ENCODE measurements at places on chromosomes 2 and 18.

GRCh38 chr18:59867337-59868104 is 32.3 kb upstream of the PMAIP1 start:
- DNase-seq = no peak

GRCh38 chr2:28499282-28499681 is 3.4 kb downstream of the PLB1 start:
- no peak for DNase-seq

GRCh38 chr2:240340361-240340761 is 95.1 kb upstream of the GPC1 start:
- DNase-seq = no peak

- peak; percentile 59 for DNase-seq
These were observed 22.7 kb downstream of the TMEM87B start for GRCh38 chr2:112077814-112078213.

DNA sequence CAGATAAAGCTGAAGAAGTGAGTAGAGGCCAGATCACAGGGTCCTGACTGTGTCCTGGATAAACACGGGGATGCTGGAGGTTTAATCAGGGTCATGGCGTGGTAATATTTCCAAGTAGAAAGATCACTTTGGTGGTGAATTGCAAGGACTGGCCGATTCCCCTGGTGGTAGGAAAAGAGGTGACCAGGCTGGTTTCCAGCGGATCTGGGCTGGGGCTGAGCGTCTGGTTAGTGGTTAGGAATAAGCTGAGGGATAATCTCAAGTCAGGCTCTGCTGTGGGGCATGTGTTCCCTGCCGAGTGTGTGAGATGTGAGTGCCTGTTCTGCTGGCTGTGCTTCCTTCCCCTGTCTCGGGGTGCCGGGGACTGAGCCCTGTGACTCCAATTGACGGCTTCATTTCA is 484.0 kb downstream of the TSN start:
- DNase-seq = no peak

- DNase-seq = no peak
These were observed 91.4 kb upstream of the BCL2L11 start for GRCh38 chr2:111029181-111029927.

DNA sequence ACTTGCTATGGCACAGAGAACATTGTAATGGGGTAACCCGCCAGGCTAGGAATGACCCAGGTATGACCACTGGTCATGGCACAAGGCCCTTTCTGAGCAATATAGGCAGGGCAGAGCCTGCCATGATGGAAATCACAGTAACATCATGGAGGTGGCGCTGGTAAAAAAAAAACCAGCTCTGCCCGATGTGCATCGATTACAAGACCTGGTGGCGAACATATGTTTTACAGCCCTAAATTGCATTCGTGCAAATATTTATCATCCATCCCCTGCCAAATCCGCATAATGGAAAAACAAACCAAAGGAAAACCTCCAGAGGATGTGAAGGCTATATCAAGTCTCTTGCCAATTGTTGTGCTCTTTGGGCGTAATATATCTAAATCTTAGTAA is 60.6 kb downstream of the SEMA4F start:
- DNase-seq = no peak

DNA sequence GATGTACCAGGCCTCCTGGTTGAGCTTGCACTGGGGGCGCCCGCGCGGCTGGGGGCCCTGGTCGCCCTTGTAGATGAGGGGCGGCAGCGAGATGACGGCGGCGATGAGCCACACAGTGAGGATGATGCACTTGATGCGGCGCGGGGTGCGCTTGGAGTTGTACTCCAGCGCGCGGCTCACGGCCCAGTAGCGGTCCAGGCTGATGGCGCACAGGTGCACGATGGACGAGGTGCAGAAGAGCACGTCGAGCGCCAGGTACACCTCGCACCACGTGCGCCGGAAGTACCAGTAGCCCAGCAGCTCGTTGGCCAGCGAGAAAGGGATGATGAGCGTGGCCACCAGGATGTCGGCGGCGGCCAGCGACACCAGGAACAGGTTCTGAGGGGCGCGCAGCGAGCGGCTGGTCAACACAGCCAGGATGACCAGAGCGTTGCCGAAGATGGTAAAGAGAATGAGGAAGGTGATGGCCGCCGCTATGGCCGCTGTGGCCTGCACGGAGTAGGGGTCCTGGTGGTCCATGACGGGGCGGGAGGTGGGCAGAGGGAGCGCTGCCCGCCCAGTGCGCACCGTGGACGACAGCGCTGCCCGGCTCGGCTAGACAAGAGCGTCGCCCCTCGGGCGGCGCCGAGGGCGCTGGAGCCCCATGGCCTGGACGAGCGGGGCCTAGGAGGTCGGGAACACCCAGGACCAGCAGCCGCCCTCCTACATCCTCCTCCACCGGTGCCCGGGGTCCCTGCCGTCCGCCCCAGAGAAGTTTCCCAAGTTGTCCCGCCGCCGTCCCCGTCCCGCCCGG is 544 bp downstream of the ADRA2B start:
- DNase-seq = no peak

GRCh38 chr2:102321941-102322719 is 10.8 kb downstream of the IL1RL1 start:
- DNase-seq = peak; percentile 68

DNA sequence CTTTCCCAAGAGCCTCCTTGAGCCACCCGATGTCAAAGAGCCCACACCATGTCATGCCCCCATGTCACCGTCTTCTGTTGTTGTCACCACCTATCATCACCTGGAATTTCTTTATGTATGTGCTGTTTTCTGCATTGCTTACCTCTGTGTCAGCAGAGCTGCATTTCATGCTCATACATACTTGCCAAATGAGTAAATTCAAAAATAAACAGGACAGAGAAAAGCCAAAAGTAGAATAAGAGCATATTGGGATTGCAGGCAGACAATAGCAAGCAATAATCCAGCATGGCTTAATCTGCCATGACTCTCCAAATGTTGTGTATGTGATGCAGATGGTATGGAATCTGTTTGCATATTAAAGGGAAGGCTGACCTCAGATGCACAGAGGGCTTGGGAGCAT is 15.3 kb upstream of the RGPD4 start:
- DNase-seq = no peak

DNA sequence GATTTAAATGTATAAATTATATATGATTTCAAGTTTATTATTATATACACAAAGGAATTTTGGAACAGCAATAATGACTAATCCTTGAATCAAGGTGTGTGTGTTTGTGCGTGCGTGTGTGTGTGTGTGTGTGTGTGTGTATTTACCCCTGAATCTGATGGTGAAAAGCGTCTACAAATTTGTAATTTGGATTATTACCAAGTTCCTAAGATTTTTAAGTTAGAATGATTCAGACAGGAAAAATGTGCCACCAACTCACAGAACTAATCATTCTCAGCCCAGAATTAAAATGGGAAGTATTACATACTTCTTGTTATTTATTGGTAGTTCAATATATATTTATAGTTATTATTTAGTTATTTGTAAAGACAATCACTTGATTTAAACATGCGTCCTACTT is 12.3 kb downstream of the CALCRL start:
- no peak for DNase-seq

DNA sequence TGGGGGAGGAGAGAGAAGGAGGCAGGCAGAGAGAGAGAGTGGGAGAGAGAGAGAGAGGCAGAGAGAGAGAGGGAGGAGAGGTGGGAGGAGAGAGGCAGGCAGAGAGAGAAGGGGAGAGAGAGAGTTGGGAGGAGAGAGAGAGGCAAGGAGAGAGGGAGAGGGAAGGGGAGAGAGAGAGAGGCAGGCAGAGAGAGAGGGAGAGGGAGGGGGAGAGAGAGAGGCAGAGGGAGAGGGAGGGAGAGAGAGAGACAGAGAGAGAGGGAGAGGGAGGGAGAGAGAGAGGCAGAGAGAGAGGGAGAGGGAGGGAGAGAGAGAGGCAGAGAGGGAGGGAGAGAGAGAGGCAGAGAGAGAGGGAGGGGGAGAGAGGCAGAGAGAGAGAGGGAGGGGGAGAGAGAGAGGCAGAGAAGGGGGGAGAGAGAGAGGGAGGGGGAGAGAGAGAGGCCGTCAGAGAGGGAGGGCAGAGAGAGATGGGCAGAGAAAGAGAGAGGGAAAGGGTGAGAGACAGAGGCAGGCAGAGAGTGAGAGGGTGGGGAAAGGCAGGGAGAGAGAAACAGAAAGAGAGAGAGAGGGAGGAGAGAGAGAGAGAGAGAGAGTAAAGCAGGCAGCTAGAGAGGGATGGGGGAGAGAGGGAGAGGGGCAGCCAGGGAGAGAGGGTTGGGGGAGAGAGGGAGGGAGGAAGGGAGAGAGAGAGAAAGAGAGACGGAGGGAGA is 122.2 kb upstream of the PXDN start:
- DNase-seq = no peak

DNA sequence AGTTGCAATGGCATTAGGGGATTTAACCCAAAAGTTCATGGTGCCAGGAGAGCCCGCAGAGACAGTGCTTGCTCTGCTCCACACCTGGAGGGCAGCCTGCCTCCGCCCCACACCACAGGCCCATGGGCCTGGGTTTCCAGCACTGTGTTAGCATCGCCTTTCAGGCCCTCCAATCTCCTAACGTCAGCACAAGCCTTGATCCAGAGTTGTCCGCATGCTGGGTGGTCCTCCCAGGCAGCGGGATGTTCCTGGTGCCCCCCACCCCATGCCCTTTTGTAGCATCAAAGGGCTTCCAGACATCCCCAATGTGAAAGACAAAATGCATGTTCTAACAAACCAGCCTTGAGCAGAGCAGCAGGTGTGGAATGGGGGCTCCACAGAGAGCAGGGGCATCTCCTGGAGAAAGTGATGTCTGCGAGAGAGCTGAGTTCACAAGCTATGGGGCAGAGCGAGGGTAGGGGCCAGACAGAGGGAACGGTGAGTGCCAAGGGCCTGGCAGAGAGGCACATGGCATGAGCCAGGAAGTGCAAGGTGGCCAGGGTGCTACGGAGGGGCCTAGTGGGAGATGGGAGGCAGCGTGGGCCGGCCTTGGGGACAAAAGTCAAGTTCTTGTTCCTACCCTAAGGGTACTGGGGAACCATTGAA is 119.2 kb downstream of the CYP26B1 start:
- no peak for DNase-seq

- DNase-seq = no peak
These were observed 530.7 kb downstream of the CBLN2 start for GRCh38 chr18:72013427-72013850.

GRCh38 chr2:157192445-157193423 is 64.8 kb upstream of the GALNT5 start:
- DNase-seq = no peak

GRCh38 chr18:57942493-57942892 is 101.5 kb upstream of the NEDD4L start:
- DNase-seq = no peak

- no peak for DNase-seq
These were observed 187.7 kb downstream of the SMAD7 start for GRCh38 chr18:48762836-48763718.

GRCh38 chr18:79068937-79069716 is at the start of gene ATP9B:
TSS of gene ATP9B (plus strand) at chr18:79069394. CDS start at chr18:79069411, 17 bp downstream.
- DNase-seq = peak; percentile 77

DNA sequence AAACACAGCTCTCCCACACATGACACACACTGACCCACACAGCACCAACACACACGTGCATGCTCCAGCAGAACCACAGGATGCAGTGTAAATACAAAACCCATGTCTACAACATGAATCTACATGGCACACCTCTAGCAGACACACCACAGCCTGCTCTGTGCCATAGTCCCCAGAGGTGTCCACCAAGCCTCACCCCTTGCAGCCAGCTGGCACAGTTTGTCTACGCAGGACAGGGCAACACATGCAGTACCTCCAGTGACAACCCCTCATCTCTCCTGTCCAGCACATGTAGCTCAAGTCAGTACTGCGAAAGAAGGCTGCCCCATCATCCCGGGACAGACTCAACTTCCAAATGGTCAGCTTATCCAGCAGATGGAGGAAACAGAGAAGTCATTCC is 18.9 kb downstream of the CELF4 start:
- no peak for DNase-seq

- no peak for DNase-seq
These were observed 28.7 kb upstream of the HNRNPA3 start for GRCh38 chr2:177183860-177184259.

DNA sequence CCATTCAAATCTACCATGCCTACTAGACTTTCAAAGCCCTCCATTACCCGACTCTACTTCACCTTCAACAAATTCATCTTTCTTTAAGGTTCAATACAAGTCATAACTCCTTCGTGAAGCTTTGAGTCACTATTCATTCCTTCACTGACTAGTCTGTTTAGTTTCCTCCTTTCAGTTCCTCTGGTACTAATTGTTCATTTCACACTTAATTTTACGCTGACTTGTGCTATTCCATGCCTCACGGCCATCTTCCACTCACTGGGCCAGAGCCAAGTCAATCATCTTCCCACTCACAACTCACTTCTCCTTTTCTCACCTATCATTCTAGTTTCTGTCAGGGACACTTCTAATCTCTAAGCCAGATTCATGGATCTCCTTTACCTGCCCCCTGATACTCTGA is 136.2 kb downstream of the MTX2 start:
- no peak for DNase-seq

DNA sequence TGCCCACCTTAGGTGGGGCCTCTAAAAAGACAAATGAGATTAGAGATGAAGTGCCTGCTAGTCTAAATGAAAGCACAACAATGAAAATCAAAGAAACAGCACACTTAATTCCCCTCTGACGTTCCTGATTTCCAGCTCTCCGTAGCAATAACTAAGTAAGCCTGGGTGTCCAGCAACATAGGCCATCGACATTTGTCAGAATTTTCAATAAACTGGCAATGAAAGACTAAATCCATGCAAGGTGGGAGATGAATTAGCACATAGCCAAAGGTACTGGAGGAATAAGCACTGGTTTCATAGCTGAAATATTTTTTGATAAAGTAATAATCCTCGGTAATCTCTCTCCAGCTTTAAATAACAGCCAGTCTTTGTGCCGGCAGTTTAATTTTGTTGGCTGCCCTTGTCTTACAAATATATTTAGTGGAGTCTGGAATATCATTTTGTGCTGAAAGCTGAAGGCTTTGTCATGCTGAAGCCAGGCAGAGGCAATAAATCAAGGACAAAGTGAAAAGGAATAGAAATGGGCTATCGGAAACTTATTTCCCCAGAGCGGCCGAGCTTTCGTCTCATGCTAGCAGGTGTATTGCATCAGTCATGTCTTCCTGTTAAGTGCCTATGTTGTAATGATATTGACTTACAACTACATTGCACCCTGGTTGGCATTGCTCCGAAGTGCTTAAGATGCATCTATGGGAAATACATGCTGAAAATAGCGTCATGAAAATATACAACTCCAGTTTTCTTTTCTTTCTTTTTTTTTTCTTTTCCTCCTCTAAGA is 790.1 kb downstream of the CNTNAP5 start:
- no peak for DNase-seq

GRCh38 chr2:188725746-188726360 is 248.3 kb upstream of the COL3A1 start:
- peak; percentile 80 for DNase-seq

Measured in NCI-H226 (cell line).